ENCODE measurements at places on chromosomes 7 and 10.

- DNase-seq = no peak
Observed at GRCh38 chr7:142645777-142646176, 103.5 kb upstream of the PRSS1 start.

GRCh38 chr7:117637937-117638336 lies 158.1 kb downstream of the CFTR start:
- no peak for DNase-seq

DNA sequence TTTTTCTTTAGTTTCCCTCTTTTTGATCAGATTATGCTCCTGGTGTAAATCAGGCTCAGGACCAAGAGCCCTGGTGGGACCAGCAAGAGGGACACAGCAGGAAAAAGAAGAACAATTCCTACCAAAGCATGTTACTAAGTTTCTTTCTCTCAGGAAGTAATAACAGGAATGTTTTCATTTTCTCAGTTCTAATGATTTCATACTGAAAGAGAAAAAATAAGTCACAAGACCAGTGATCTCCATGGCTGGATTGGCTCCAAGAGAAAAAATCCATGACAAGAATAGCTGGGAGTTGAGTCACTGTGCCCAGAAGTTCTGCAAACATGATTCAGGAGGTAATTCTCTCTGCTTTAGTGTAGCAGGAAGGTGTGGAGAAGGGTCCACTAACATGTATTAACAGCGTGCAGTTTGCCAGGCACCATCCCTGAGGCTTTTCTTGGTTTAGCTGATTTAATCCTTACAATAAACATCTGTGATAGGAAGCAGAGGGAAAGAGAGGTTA lies 23.8 kb upstream of the IFIT2 start:
- no peak for DNase-seq

GRCh38 chr10:101839416-101840063 lies 4.1 kb downstream of the KCNIP2 start:
- DNase-seq = peak; percentile 42

DNA sequence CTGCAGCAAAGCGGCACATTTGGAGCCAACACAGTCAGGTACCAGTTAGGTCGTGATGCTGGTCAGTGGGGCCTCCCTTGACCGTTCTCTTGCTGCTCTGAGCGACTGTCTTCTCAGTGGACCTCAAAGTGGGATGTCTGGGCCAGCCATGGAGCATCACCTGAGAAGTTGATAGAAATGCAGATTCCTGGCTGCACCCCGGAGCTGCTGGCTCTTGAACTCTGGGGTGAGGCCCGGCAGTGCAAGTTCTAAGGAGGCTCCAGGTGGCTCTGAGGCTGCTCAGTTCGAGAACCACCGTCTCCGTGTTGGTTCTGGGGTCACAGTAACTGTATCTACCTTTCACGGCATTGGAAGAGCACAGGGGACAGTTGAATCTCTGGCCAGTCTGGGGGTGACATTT lies 147.5 kb downstream of the WDR37 start:
- DNase-seq = no peak

GRCh38 chr10:112490545-112490944 lies 43.5 kb downstream of the VTI1A start:
- no peak for DNase-seq

GRCh38 chr7:131596785-131597184 lies 40.4 kb upstream of the PODXL start:
- DNase-seq = no peak

DNA sequence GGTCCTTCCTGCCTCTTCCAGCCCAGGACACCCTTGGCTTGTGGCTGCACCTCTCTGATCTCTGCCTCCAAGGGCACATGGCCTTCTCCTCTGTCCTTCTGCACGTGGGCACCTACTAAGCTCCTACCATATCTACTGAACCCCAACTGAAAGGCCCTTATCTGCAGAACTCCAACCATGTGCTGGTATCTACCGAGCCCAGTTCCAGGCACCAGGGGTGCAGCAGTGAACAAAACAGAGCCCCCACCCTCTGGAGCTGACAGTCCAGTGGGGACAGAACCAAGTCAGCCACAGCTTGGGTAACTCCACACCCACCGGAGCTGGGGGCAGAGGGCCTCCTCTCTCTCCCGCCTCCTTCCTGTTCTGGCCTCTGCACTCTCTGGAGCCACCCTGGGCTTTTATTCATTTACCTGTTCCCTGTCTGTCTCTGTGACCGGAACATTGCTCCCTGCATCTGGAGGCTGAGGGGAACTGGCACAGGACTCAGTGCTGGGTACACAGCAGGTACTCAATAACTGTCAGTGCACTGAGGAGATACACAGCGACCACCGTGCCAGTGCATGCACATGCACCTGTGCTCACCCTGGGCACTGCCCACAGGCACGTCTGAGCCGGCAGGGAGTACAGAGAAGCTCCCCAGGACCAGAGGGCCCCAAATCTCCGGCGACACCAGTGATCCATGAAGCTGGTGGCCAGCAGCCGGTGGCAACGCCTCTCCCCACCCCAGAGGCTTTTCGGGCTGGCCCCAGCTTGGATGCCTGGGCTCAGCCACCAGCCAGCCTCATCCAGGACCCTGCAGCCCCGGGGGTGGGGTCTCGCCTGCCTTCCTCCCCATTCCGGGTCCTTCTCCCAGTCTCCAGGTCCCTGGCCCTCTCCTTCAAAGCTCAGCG lies 2.0 kb downstream of the MICALL2 start:
- DNase-seq = no peak

GRCh38 chr7:73435471-73436009 lies 2.0 kb downstream of the FZD9 start:
- no peak for DNase-seq

- no peak for DNase-seq
Observed at GRCh38 chr7:81776161-81776560, 6.3 kb upstream of the HGF start.

- DNase-seq = no peak
Observed at GRCh38 chr7:50720295-50720694, 62.4 kb downstream of the GRB10 start.

- DNase-seq = no peak
Observed at GRCh38 chr7:26103596-26103995, 48.4 kb upstream of the NFE2L3 start.

DNA sequence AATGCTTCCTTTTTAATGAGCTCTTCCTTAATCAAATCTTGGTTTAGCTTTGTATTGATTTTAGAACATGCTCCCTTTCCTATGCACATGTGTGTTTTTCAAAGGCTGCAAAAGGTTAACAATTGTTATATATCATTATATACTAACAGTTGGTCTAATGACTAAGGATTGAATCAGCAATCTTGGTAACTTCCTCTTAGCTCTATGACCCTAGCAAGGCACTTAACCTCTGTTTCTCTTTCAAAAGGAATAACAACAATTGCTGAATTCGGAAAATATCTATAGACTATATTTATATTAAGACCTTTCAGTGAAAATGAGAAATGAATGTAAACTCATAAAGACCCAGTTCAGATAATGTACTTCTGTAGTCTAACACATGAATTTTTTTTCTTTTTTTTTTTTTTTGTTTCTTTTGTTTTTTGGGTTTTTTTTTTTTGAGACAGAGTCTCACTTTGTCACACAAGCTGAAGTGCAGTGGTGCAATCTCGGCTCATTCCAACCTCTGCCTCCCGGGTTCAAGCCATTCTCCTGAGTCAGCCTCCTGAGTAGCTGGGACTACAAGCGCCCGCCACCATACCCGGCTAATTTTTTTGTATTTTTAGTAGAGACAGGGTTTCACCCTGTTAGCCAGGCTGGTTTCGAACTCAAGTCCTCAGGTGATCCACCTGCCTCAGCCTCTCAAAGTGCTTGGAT lies 48.8 kb downstream of the HOXA1 start:
- no peak for DNase-seq

- no peak for DNase-seq
Observed at GRCh38 chr7:128172963-128173362, 68.1 kb upstream of the LEP start.

DNA sequence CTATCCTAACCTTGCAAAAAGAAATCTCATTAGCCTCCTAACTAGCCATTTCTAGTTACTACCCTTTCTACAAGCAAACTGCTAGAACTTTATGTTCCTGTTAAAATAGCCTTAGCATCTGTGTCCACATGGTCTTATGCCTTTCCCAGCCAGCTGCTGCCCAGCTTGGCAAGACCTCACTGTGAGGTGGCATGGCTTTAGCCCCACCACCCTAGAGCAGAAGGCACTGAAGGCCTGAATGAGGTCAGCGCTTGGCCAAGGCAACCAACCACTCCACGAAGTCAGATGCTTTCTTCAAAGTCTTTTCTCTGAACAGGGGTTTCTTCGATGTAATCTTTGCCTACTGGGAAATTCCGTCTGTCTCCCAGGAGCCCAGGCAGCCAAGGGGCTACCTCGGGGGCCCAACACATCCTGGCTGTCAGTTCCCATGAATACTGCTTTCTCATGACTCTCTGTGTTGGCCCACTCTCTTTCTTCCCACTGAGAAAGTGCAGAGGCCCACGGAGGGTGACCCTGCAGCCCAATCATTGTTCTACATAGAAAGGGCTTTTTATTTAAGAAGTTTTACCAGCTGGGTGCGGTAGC lies 41.6 kb downstream of the POLR3A start:
- no peak for DNase-seq

DNA sequence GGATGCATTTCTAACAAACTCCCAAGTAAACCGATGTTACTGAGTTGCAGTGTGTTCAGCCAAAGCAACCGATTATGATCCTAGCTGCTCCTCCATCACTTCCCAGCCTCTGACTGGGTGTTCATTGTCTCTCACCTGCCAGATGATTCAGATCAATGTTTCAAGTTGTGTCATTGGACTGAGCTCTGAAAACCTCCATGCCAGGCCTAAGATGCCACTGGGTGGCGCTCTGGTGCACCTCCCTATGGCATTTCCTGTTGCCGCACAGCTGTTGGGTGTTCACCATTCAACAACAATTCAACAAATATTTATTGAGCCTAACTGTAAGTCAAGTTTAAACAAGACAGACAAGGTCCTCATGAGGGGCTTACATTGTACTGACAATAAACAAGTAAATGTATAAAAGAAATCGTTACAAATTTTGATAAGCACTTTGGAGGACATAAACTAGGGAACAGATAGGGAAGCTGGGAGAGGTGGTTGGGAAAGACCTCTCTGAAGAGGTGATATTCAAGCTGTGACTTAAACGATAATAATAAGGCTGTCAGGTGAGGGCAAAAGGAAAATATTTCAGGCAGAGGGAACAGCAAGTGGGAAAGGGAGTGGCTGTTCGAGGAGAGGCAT lies 22.8 kb downstream of the RGR start:
- DNase-seq = peak; percentile 57

GRCh38 chr7:115363916-115364315 lies 442.0 kb downstream of the MDFIC start:
- no peak for DNase-seq

- DNase-seq = no peak
Observed at GRCh38 chr7:151453326-151453791, 13.4 kb upstream of the CRYGN start.

DNA sequence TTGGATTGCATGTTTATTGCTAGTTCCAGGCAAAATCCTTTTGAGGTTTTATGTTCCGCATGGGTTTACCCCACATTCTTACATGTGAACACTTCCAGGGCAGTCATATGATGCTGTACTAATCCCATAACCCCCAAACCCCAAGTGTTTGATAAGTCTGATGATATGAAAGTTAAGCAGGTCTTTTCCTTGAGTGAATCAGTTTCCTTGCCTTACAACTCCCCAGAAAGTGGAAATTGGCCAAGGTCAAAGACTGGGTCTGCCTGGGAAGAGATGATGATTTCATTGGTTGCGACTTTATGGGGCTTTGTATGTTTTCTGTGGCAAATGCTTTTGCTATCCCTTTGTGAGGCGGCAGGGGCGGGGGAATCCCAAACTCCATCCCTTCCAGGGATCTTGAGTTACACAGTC lies 24.7 kb downstream of the AFAP1L2 start:
- DNase-seq = no peak

DNA sequence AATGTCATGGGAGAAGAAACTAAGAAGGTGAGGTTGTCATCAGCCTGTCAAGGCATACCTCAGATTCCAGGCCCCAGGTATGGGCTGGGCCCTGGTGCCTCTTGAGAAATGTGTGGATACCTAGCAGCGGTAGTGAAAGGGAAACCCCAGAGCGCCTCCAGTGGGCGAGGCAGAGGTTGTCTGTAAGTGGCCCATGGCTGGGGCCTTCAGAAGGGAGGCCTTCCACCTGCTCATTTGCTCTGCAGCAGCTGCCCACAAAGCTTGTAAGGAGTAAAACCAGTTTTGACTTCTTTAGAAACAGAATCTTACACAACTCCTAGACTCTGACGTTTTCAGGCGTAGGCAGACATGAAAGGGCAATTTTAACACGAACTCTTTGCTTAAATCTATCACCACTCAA lies 509.9 kb downstream of the PARD3 start:
- DNase-seq = no peak

GRCh38 chr7:131795400-131795799 lies 239.0 kb upstream of the PODXL start:
- DNase-seq = no peak

DNA sequence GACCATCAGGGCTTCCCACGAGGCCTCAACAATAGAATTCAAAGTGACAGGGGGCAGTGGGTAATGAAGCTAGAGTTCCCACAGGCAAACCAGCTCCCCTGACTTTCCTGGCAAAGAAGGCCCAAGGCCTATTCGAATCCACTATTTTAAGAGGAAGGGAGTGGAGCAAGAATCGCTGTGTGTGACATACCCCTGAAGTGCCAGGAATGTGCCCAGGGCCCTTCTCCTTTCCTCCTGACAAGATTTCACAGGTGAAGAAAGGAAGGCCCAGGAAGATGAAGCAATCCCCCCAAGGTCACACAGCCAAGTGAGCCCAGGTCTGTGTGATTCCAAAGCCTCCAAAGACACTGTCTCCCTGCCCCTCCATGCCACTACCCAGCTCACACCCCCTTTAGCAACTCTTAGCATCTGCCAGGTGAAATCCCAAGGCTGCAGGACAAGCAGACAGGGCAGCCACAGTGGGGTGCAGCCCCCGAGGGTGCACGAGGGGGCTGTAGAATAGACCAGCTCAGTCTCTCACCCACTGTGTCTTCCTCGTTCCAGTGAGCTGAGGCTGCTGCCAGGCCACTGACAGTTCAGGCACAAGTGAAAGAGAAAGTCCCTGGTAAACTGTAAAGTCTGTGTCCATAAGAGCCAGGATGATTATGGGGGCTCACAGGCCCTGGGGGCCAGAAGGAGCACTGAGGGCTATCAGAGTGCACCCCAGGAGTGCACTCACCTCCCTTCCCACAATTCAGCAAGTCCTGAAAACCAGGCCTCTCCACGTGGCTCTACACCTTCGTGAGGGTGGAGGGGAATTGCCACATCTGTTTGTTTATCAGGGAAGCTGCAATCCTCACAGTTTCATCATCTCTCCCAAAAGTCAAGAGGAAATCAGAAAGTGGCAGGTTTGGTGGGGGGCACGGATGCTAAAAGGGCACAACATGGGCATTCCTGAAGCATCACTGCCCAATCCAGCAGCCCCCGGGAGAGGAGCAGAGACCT lies 70.8 kb upstream of the ZMIZ1 start:
- DNase-seq = no peak

DNA sequence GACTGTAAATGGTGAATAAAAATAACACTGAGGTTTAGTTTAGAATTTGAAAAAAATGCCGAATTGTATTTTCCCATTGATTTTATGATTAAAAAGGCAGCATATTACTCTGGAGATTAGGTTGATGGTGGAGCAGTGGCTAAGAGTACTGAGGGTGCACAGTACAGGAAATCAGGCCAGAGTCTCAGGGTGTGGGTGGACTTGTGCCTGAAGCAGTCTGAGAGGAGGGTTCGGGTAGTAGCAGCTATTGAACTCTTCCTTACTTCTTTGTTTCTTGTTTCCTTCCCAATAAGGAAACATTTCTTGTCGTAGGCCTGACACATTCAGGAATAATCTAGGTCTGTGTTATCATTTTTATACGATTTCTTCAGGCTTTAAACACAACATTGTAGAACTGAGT lies 319.0 kb upstream of the MBL2 start:
- DNase-seq = no peak
